Forelimb muscle (tissue), 1 donor: ENCODE measurements at places on chromosomes 7 and 10. TPM values are rescaled to one million over a fixed set of nuclear protein-coding genes. Genes with fewer than 3 reads are reported as not detected.

ELFN1 gene
- 4.7 TPM for polyA plus RNA-seq

STRA8 gene
- polyA plus RNA-seq = not detected

MGMT gene
- 13.9 TPM for polyA plus RNA-seq

LRRN3 gene
- polyA plus RNA-seq = 7.0 TPM

ANKRD30A gene
- polyA plus RNA-seq = not detected

DNA sequence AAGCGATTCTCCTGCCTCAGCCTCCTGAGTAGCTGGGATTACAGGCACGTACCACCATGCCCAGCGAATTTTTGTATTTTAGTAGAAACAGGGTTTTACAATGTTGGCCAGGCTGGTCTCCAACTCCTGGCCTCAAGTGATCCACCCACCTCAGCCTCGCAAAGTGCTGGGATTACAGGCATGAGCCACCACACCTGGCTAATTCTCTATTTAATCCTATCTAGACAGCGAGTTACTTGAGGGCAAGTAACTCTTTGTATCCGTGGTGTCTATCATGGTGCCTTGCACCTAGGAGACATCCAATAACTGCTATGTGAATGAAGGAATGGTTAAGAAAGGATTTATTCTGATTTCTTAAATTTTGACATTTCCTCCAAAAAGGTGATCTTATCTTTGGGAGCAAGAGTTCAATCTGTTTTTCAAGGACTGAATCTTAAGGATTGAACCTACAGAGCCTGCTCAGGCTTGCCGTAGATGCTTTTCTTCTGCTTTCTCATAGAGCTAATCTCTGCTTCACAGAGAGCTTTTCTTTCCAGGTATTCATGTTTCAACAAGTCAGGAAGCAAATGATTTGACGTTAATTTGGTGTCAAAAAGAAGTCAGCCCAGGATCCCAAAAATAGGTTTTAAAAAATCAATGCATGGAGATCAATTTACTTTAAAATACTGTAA lies 101.6 kb downstream of the CUL2 start:
- no peak for DNase-seq

DNA sequence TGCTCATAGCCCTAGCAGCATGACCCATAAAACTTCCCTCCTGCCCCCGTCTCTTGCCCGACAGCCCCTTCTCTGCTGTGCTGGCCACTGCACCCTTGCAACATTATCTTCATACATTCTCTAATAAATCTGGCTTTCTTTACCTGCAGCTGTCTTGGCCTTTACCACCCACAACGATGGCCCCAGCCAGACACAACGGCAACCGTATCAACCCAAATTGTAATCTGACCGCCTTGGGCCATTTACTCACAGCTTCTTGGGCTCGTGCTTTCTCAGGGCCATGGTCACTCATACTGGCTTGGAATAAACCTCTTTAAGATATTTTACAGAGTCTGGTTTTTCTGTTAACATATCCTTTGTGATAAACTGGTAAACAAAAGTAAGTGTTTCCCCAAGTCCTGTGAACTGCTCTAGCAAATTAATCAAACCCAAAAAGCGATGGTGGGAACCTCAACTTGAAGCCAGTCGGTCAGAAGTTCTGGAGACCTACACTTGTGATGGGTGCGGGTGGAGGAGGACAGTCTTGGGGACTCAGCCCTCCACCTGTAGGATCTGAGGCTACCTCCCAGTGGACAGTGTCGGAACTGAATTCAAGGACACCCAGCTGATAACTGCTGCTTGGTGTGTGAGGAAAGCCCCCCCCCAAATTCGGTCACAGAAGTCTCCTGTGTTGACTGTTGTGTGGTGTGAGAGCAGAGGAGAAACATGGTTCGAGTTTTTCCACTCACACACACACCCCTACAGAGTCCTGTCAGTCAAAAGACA lies 87.6 kb upstream of the ATP6V0A4 start:
- DNase-seq = no peak

DNA sequence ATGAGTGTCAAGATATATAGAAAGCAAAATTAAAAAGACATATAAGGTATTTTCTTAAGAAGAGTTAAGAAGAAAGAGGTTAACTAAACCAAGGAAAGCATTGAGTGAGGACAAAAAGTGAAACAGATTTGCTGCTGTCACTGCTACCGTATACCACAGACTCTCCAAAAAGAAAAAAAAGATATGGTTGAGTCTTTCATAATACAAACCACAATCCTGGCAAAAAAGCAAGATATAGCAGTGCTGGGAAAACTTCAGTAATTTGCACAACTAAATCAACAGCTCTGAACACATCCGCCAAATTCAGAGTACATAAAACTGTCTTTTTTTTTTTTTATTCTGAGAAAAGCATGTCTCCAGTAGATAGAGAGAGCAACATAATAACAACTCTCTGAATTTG lies 114.7 kb downstream of the ETV1 start:
- DNase-seq = no peak

- no peak for DNase-seq
These were observed 1074.7 kb downstream of the SORCS1 start for GRCh38 chr10:106089855-106090254.

DNA sequence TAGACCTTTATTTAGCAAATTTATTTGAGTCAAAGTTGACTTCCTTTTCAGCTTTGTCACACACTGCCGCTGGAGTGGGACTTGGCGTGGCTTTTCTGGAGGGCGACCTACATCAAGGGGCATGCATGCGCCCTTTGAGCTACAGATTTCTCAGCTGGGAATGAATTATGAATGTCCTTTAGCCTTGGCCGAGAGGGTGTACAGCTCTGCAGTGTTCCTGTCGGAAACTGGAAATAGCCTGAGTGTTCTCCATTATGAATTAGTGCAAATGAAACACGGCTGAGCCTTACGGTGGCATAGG lies 79.7 kb downstream of the GLRX3 start:
- DNase-seq = no peak

DNA sequence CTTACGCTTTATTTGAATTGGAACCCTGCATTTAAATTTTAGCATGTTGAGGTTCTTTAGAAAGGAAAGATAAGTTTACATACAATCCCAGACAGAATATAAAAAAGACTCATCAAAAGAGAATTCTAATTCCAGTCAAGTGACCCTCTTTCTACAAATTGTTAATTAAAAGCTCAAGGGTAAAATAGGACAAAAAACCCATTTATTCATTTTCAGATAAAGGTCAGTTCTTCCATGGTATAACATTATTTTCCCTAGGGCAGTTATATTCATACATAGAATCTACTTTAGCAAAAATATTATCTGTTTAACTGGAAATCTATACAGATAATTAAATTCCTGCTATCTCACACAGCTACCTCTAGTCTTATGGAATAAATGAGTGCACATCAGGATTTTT lies 137.5 kb upstream of the LAMB4 start:
- no peak for DNase-seq

GRCh38 chr10:63753808-63754207 lies 232.6 kb downstream of the REEP3 start:
- DNase-seq = no peak

GRCh38 chr10:120365872-120366271 lies 91.2 kb upstream of the PLPP4 start:
- no peak for DNase-seq

DNA sequence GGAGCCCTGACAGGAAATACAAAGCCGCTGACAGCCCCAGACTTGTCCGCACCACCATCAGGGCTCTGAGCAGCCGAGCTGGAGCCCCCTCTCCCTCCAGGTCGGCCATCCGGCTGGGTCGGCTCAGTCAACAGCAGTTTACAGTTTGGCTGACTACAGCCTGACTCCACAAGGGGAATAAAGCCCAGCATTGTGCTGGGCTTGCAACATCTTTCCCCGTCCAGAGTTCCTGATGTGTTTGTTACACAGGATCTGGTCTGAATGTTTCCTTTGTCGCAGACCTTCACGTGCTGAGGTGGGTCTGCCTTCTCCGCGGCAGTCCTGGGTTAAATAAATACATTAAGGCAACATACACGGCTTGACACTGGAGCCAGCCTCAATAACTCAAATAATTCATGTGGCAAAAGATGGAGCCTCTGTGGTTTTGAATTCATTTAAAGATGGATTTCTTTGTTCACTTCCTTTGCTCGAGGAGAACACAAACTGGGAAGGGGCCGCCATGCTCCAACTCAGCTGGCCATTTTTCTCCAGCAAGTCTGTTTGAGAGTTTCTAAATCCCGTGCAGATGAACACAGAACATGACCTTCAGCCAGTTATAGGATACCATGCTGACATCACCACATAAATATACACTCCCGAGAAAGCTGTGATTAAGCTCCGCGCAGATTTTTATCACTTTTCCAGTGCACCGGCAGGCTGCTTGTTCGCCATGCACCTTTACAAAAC lies 192.1 kb downstream of the WDR11 start:
- no peak for DNase-seq

- no peak for DNase-seq
These were observed 6.2 kb downstream of the MDFIC start for GRCh38 chr7:114928060-114928459.

DNA sequence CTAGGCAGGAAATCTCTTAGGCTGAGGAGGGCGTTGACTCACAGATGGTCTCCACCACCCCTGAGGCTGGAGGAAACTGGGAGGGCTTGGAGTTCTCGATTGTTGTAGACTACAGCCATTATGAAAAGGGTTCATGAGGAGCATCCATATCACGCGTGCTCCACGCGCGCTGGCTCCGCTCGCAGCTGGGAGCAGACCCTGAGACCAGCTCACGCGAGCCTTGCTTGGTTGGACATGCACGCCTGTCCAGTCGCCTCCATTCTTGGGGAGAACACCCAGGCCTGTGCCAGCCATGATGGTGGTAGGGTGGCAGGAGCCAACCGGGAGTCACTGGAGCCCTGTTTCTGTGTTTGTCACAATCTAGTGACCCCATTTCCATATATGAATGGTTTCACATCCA lies 139.1 kb downstream of the TCERG1L start:
- DNase-seq = no peak

DNA sequence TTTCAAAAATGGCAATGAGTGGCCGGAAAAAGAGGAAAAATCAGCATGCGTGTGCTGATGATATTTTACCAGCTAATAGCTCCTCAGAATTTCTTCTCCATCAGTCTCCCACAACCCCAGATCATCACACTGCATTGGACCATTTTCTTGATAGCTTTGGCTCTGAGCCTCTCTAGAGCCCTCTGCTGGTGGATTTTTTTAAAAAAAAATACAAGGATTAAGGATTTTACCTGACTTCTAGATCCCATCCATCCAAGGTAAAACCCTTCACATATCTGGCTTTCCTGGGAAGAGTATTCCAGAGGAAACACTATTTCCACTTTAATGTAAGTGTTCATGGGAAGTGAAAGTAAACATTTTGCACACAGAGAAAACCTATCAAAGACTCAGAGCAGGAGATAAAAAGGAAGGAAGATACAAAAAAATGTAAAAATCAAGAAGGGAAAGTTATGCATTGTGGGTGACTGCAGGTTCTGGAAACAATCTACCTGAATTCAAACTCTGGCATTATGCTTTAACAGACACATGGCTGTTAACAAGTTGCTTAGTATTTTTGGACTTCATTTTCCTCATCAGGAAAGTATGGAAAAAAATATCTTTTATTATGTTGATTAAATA lies 380.9 kb downstream of the LRRTM3 start:
- DNase-seq = no peak

- no peak for DNase-seq
These were observed 127.5 kb downstream of the ABCA13 start for GRCh38 chr7:48298779-48299178.

DNA sequence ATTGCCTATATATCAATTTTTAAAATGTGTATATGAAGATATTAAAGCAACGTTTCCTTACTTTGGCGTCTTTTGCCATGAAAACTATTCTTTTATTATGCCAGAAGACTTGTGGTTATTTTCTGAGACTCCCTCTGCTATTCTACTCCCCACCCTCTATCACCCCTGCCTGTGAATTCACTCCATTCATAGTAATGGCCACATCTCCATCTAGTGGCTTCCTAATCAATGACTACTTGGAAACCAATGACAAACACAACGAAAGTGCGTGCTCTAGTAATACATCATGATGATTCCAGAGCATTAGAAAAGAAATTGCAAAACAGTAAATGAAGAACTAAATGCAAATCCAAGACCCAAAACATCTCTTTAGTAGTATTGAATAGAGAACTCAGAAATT lies 186.7 kb upstream of the HGF start:
- DNase-seq = peak; percentile 28

DNA sequence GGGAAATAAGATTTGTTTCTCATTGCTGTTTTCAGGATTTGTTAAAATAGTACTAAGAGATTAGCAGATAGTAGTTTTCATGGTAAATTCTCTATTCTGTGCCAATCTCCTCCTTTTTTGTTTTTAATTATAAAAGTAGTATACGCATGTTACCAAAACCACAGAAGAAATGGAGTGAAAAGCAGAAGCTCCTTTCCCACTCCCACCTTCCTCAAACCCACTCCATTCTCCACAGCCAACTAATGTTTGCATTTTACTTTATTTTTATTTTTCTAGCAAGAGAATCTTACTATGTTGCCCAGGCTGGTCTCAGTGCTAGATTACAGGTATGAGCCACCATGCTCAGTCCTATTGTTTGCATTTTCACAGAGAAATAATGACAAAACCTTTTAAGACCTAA lies 4.5 kb upstream of the LRMDA start:
- no peak for DNase-seq

DNA sequence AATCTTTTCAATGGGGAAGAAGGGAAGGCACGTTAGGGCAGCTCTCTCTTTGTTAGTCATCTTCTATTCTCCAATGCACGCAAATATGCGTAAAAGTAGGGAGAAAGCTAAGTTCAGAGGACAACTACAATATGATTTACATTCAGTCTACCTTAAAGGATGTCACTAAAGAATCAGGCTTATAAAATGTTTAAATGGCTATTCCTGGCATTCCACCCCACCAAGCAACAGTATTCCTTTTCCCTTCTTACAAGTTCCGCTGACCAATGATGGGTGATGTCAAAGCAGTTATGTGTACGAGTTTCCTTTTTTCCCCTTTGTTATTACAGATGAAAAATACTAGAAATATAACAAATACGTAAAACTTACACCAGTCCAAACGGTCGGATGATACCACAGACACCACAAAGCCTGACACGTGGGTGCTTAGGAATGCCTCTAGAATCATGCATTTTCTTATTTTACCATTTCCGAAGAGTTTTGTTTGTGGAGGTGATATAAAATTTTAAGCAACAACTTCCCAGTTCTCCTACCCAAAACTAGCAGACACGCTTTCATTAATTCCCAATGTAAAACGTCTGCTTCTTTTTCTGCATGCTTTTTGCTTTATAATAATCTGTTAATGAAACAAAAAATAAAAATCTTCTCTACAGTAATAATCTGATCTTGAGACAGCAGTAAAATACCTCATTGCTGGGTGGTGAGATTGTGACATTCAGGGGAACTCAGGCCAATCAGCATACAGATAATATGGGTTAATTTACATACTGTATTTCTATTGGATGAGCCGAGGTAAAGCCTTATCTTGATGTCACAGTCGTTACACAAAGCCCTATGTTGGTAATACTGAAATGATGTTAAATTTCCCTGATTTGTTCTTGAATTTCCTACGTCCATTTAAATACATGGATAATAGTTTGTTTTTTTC lies 708 bp upstream of the GPR85 start:
- DNase-seq = peak; percentile 62

GRCh38 chr10:17435187-17435586 lies 19.2 kb downstream of the ST8SIA6 start:
- DNase-seq = no peak

- no peak for DNase-seq
These were observed 7.6 kb upstream of the ERVW-1 start for GRCh38 chr7:92485267-92485892.

GRCh38 chr10:43094085-43094484 lies 17.2 kb downstream of the RET start:
- DNase-seq = no peak
